ENCODE measurements at places on chromosomes 2 and 18.

GRCh38 chr2:64978514-64979268 lies 10.5 kb upstream of the SLC1A4 start:
- peak; percentile 58 for DNase-seq

GRCh38 chr2:216571178-216571908 lies 61.9 kb upstream of the IGFBP2 start:
- no peak for DNase-seq

- no peak for DNase-seq
These were observed 105.6 kb downstream of the HNRNPLL start for GRCh38 chr2:38496927-38497669.

- no peak for DNase-seq
These were observed 32.3 kb upstream of the MEP1B start for GRCh38 chr18:32157580-32157979.

- DNase-seq: peak; percentile 71
These were observed 3.3 kb downstream of the KCNIP3 start for GRCh38 chr2:95300450-95300849.
